Mesothelial cell of epicardium (in vitro differentiated cells): ENCODE measurements at places on chromosomes 4 and X. TPM values are rescaled to one million over a fixed set of nuclear protein-coding genes. Genes with fewer than 3 reads are reported as not detected.

GABRA4 gene
- not detected in 3 replicates for total RNA-seq

ADH1B gene
- total RNA-seq: 0.14 TPM in 1 of 3 replicates, not detected in the others

CCDC110 gene
- 0.84 to 2.0 TPM (median 1.0 TPM) in 3 replicates for total RNA-seq

FAM13A gene
- 50.2 to 57.7 TPM (median 52.1 TPM) in 3 replicates for total RNA-seq

BGN gene
- 114 to 121 TPM (median 121 TPM) in 3 replicates for total RNA-seq

CXCL11 gene
- total RNA-seq: not detected in 3 replicates

MFAP3L gene
- 2.1 to 2.3 TPM (median 2.2 TPM) in 3 replicates for total RNA-seq

ELMOD2 gene
- 45.6 to 51.8 TPM (median 49.0 TPM) in 3 replicates for total RNA-seq
